Choroid plexus epithelial cell (primary cell): ENCODE measurements at places on chromosomes 3 and 15.

GRCh38 chr3:177554895-177555759 lies 357.8 kb upstream of the TBL1XR1 start:
- DNase-seq: peak; percentile 78

- peak; percentile 1 for DNase-seq
Measured at GRCh38 chr15:85941186-85941855, 138.3 kb upstream of the AGBL1 start.

DNA sequence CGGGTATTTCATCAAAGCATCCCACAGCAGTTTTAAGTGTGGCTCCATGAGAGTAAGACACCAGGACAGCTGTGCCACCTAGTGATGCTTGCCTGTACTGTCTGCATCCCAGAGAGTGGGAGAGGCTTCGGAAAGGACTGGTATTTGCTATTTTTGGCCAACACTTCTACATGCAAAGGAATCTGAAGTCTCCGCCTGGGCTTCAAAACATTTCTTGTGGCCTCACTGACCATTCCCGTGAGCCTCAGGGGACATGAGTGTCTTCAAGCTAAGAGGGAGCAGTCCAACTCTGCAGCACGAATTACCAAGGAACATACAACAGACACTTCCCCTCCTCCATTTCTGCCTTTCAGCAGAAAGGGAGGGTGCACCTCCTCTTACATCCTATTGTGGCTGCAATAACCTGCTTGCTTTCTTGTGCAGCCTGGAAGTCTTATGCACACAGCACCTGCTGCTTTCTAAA lies 177.5 kb downstream of the RORA start:
- peak; percentile 92 for DNase-seq

- no peak for DNase-seq
Measured at GRCh38 chr3:62057339-62058047, 315.9 kb downstream of the FEZF2 start.

DNA sequence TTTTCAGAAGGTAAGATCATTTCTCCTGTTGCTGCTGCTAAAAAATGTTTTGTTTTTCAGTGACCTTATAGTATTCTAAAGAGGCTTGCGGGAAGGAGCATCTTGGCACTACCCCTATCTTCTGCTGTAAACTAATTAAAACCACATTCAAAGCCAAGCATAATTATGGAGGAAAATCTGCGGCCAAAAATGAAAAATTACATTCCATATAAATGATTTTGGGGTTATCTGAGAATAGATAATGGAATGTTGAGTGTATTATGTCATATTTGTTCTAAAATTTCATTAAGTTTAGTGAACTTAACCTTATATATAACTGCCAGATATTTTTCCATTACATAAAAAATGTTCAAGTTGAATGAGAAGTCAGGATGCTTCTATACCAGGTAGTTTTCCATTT lies 170.4 kb upstream of the TMC3 start:
- no peak for DNase-seq

DNA sequence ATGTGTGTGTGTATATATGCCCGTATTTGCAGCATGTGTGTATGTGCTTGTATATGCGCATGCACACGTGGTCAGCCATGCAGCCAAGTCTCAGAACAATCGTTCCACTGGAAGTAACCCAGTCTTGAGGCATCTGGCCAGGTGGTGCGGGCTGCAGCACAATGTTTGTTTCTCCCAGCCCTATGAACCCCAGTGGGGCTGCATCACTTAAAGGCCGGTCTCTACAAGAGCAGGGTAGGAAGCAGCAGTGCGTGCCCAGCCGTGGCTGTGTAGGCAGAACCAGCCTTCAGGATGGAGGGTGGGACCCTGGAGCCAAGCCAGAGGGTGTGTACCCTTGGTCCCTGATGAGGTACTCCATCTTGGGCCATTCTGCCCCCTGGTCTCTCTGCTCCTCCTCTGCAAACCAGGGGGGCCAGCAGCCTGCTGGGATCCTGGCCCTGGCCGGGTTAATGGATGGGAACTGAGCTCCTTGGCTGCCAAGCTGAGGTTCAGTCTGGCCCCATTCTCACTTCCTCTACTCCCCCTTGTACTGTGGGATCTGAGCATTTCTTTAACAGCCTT lies 11.8 kb downstream of the KLF13 start:
- DNase-seq: no peak

DNA sequence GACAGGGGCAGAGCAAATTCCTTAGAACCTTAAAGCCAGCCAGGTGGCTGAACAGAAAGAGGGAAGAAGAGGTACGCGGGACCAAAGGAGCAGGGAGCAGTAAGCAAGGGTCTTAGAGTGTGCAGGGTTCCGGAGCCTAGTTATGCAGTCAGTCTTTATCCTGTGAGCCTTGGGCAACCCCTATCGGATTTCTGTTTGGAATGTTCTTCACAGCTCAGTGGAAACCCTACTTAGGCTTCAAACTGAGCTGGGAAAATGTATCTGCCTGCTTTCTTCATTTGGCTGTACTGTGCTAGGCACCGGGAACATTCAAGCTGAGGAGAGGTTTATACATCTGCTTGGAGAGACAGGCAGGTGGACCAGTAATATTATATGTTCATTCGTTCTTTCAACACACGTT lies 37.1 kb downstream of the PSMD6 start:
- peak; percentile 38 for DNase-seq

GRCh38 chr3:38622336-38622735 lies 27.2 kb downstream of the SCN5A start:
- DNase-seq: no peak

DNA sequence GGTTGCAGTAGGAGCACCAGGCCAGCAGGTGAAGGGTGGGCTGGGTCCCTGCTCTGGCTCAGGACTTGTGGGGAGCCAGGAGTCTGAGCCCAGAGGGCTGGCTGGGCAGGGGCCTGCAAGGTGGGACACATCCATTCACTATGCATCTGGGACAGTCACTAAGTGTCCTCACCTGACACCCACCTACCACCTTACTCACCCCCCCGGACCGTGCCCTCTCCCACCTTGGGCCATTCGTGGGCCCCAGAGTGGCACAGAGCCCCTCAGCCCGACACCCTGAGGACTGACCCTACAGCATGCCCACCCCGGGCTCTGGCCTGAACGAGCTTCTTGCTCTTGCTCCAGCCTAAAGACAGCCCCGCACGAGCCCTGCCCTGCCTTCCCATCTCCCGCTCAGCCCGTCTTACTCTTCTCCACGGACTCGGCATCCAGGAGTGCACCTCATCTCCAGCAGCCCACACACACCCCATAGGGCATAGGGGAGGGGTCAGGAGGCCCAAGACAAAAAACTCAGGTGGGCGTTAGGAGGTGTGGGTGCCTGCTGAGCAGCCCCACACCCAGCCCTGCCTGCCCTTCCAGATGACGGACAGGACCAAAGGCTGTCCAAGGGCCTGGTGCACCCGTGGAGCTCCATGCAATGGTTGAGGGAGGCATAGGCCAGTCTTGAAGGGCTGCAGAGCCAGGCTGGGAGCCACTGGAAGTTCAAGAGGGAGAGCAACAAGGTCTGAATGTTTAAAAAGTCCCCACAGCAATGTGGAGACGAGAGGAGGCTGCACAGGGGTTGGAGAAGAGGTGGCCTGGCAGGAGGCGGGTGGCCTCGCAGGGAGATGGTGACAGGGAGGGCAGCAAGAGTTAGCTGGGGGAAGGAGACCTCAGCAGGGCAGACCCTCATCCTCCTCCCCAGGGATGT lies 27.0 kb downstream of the PTH1R start:
- DNase-seq: no peak
